ENCODE measurements at places on chromosomes 7 and 10. TPM values are rescaled to one million over a fixed set of nuclear protein-coding genes. Genes with fewer than 3 reads are reported as not detected.

The ATP6V0A4 gene
- 0.07 TPM for total RNA-seq

The TMEM176A gene
- not detected for total RNA-seq

The VWDE gene
- 3.1 TPM for total RNA-seq

The SFTPA2 gene
- total RNA-seq, result not detected

The PLAU gene
- total RNA-seq, result 90.2 TPM

All from nasal cavity respiratory epithelium epithelial cell of viscerocranial mucosa (primary cell).